ENCODE measurements at places on chromosomes 1 and 21.

- no peak for DNase-seq
Observed at GRCh38 chr1:227323171-227323966, 5.1 kb upstream of the CDC42BPA start.

DNA sequence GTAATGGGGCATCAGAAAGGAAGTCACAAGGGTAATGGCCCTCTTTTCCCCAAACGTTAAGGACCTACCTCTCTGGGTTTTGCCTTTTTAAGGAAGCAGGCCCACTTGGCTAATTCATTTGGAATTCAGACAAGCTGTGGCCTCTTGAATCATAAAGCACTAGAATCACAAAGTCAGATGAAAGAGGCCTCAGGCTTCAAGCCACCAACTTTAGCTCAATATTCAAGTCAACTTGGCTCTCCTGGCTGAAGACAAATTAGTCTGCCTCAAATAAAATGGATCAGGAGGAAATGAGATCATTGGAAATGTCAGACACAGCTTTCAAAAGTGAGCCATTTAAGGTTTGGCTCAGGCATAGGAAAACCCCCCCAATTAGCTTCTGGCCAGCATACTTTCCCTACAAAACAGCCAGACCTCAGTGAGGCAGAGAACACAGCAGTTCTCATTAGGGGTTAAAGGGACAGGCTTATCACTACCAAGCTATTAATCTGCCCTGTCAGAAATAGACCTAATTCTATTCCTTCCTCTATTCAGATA lies 34.3 kb downstream of the SLC35D1 start:
- DNase-seq = peak; percentile 68

- DNase-seq = peak; percentile 29
Observed at GRCh38 chr21:28375708-28376385, 616.8 kb downstream of the LTN1 start.

- no peak for DNase-seq
Observed at GRCh38 chr1:25105836-25106235, 126.5 kb downstream of the SYF2 start.

GRCh38 chr1:91552091-91552490 lies 51.4 kb downstream of the CDC7 start:
- DNase-seq = peak; percentile 62
